ENCODE measurements at places on chromosomes 1 and 21.

DNA sequence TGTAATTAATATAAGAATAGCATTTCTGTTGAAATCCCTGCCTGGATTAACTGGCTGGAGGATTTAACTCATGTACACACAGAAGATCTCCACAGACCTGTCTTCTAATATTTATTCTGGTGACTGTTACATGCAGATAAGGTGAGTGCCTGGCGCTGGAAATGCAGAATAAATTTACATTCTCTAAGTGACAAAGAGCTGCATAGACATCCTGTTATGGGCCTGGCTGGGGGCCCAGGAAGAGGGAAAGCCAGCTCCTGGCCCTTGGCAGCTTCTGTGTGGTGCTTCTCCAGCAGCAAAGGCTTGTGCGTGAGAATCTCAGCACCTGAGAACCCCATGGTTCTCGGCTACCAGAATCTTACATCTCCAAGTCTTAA is 446.6 kb downstream of the PTPRU start:
- no peak for DNase-seq

DNA sequence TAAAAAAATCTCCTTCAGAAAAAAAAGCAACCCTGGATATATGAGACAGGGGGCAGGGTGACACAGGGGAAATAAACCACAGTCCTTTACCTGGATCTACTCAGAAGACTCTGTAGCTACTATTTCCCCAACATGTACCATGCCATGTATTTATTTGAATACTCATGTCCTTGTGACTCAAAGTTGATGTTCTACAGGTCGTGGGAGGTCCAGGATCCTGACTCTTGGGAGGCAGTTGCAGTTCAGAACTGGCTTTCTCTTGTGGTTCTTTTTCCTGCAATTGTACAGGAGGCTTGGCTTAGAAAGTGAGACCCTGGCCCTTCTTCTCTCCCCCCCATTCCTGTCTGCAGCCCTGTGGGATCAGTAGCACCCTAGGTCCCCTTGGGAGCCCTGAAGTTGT is 5.8 kb upstream of the IL24 start:
- no peak for DNase-seq

- DNase-seq, result no peak
Observed at GRCh38 chr1:43678940-43679339, 28.4 kb upstream of the ST3GAL3 start.

DNA sequence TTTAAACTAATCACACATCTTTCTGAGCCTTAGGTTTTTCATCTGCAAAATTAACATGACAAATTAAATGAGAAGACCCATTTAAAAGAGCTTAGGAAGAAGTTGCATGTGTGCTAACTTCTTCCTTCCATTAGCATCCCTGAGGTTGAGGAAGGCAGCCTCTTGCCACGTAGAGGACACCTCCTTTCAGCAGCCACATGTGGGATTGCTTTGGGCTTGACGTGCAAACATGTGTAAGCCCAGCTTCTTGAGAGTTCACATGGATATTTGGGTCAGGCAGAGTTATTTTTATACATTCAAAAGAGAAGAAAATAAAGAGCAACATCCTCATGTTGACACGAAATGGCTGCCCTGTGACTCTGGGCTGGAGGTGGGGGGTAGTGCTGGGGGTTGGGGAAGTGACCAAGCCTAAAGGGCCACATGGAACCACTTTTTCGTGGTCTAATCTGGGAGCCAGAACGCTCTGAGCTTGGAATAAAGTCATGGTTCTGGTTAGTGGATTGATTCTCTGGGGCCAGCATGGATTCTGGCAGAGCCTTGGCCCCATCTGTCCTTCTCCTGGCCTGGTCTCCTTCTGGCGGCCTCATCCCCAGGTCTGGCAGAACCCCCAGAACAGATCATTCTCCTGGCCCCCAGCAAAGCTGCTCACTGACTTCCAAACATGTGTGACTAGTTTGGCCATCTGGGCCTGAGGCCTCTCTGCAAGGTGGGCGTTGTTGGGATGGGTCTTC is 137.1 kb upstream of the USP24 start:
- DNase-seq, result no peak

Data from GM19239 (cell line).